ENCODE measurements at places on chromosomes 2 and 18.
A peak's percentile ranks its signal among the peaks of the same experiment; 100 is the strongest.

GRCh38 chr18:8221452-8221851, 387.8 kb upstream of the RAB12 start:
- DNase-seq = no peak

- DNase-seq = peak; percentile 25
Observed at GRCh38 chr2:38750011-38750890, 910 bp downstream of the SRSF7 start.

- peak; percentile 9 for DNase-seq
Observed at GRCh38 chr2:207499114-207499513, 30.6 kb upstream of the CREB1 start.

- no peak for DNase-seq
Observed at GRCh38 chr2:3054066-3054465, 323.6 kb downstream of the EIPR1 start.

- DNase-seq = no peak
Observed at GRCh38 chr2:111634050-111634794, 249.8 kb downstream of the ANAPC1 start.

- no peak for DNase-seq
Observed at GRCh38 chr2:120443946-120444345, 98.0 kb downstream of the INHBB start.

DNA sequence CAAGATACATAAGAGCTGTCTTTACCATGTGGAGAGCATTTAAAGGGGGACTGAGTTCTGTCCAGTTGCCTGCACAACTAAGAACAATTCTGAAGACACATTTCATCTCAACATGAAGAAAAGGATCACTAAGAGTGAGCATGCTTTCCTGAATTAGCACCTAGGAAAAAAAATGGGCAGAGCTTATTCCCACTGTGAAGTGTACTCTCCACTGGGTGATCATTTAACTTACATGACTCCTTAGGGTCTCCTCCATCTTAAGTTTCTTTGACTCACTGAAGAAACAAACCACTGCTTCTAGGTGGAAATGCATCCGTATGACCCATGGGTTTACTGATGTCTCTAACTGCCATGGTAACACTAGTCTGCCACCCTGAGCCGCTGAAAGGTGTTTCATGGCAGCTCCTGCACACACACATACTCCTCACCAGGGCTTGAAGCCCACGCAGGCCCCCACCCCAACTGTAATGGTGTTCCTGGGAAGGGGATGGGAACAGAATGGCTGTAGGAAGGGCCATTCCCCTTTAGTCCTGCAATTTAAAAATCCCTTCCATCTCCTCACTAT, 27.1 kb downstream of the HDLBP start:
- no peak for DNase-seq

Measured in Kasumi-1 (cell line).